Aorta (tissue), 5 donors: ENCODE measurements at places on chromosomes 2 and 18. TPM values are rescaled to one million over a fixed set of nuclear protein-coding genes. Genes with fewer than 3 reads are reported as not detected.

The GPR45 gene
- not detected for polyA plus RNA-seq

The ERFE gene
- 2.8 TPM for polyA plus RNA-seq

The CHMP1B gene
- 34.1 TPM for polyA plus RNA-seq

The C18orf54 gene
- 1.4 TPM for polyA plus RNA-seq

The AMER3 gene
- not detected for polyA plus RNA-seq

The NT5C1B gene
- not detected for polyA plus RNA-seq

The SERPINB8 gene
- 11.8 TPM for polyA plus RNA-seq

The ELOA2 gene
- not detected for polyA plus RNA-seq

The RBM44 gene
- not detected for polyA plus RNA-seq

The TLX2 gene
- polyA plus RNA-seq, result not detected

The C2orf72 gene
- polyA plus RNA-seq, result 2.4 TPM

The DOK6 gene
- 2.1 TPM for polyA plus RNA-seq

The MOB1A gene
- 51.3 TPM for polyA plus RNA-seq

The PAX8 gene
- 1.00 TPM for polyA plus RNA-seq

The DSG1 gene
- not detected for polyA plus RNA-seq

The MEIS1 gene
- 31.5 TPM for polyA plus RNA-seq

The C1QL2 gene
- polyA plus RNA-seq, result 0.10 TPM

The MAPK4 gene
- polyA plus RNA-seq, result 1.1 TPM

The TYMS gene
- 5.6 TPM for polyA plus RNA-seq

The IL36B gene
- polyA plus RNA-seq, result not detected

The C2orf74 gene
- polyA plus RNA-seq, result 19.1 TPM

The RIT2 gene
- not detected for polyA plus RNA-seq

The HEATR5B gene
- polyA plus RNA-seq, result 5.0 TPM

The PPP1R1C gene
- polyA plus RNA-seq, result 0.54 TPM

The ST6GAL2 gene
- 7.0 TPM for polyA plus RNA-seq

The SCTR gene
- not detected for polyA plus RNA-seq

The LAMA1 gene
- 0.41 TPM for polyA plus RNA-seq

The PDCD1 gene
- not detected for polyA plus RNA-seq

The GKN2 gene
- polyA plus RNA-seq, result 1.5 TPM

The KLHL29 gene
- polyA plus RNA-seq, result 4.9 TPM

The MC5R gene
- polyA plus RNA-seq, result not detected

The IL1R1 gene
- 47.0 TPM for polyA plus RNA-seq

The FAM161A gene
- 3.1 TPM for polyA plus RNA-seq

The MARCHF4 gene
- not detected for polyA plus RNA-seq

The AUP1 gene
- polyA plus RNA-seq, result 49.5 TPM

The GPR35 gene
- polyA plus RNA-seq, result 14.5 TPM
